Cortex of kidney (tissue), 1 donor: ENCODE measurements at places on chromosomes 16 and 17.

- DNase-seq = no peak
Measured at GRCh38 chr17:48499735-48500434, 30.9 kb downstream of the HOXB1 start.

DNA sequence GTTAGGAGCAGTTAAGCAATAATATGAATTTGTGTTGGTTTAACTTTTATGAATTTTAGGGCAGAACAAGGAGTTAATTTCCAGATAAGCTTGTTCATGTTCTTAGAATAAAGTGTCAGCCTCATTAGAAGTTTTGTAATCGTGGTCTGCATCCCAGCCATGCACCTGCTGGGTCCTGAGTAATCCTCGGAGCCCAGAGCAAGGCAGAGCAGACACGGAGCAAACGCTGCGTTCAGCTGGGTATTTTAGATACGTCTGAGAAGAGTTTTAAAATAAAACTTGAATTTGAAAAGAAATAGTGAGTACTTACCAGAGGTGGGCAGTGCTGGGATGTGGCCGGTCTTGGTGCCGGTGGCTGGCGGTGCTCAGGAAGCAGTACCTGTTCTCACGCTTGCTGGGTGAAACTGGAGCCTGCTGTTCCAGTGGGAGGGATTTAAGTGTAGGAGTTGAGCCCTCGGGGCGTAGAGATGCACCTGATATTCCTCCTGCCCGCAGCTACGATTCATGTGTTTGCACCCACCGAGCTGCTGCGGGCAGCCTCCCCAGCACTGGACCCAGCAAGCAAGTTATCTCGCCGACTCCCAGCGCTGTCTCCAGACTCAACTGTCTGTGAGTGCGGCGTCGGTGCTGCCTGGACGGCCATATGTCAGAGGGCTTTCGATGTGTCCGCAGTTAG, at the start of gene ZNF750:
Gene ZNF750 (minus strand): TSS at position 406 of the 676 bp plus-strand sequence. CDS start 7,568 bp downstream, outside the sequence.
- DNase-seq = no peak

GRCh38 chr16:87006021-87006420, 311.2 kb downstream of the C16orf95 start:
- DNase-seq = no peak

DNA sequence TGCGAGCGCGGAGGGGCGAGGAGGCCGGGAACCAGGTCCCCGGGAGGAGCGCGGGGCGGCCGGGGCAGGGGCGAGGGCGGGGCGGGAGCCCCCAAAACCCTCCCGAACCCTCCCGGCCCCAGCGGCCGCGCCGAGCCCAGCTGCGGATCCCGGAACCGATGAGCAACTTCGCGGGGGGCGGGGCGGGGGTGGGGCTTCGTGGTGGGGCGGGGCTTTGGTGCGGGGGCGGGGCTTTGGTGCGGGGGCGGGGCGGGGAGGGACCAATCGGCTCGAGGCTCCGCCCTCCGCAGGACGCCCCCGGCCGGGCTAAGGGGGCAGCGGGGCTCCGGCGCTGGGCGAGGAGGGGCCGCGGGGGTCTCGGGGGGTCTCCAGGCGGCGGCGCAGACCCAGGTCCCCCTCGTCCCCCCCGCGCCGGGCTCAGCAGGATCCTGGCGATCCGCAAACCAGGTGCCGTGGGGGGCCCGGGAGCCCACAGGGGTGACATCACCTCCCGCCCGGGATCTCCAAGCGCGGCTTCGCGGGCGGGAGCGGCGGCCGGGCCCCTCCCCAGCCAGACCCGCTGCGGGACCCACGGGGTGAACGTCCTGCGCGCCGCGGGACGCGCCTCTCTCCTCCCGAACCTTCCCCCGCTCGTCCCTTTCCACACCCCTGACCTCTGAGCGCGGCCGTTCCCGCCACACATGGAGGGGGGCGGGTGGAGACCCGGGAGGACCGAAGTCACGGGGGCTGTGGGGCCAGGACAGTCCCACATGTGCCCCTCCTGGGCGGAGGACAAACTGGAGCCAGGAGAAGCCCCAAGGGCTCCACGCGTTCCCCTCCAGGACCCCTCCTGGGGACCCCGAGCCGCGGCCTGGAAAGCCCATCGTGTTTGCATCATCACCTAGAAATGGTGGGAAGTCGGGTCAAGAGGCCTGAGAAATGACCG, at the start of gene ABR:
Gene ABR (minus strand): TSS at position 164 of the 925 bp plus-strand sequence. CDS start 254 bp downstream, outside the sequence.
- DNase-seq = no peak

GRCh38 chr16:69039333-69039941, 66.0 kb upstream of the HAS3 start:
- DNase-seq = no peak

DNA sequence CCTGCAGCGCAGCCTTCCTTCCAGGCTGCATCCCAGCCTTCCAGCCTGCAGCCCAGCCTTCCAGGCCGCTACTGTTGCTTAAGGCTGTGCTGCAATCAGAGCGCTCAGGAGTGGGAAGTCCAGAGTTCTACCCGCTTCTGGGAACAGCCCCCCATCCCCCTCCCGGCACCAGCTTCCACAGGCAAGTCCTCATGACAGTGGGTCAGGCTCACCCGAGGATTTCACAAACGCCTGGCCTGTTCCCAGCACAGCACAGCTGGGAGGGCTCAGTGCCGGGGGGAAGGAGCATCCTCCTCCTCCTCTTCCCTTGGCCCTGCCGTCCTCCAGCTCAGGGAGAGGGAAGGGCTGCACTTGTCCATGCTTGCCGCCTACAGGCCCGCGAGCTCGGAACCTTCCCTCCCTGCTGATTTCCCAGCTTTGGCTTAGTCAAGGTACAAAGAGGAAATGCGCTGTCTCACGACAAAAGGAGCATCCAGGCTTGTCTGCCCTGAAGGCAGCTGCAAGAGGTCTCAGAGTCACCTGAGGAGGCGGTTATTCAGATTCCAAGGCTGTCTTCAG, 8.3 kb downstream of the SOCS3 start:
- DNase-seq = no peak

DNA sequence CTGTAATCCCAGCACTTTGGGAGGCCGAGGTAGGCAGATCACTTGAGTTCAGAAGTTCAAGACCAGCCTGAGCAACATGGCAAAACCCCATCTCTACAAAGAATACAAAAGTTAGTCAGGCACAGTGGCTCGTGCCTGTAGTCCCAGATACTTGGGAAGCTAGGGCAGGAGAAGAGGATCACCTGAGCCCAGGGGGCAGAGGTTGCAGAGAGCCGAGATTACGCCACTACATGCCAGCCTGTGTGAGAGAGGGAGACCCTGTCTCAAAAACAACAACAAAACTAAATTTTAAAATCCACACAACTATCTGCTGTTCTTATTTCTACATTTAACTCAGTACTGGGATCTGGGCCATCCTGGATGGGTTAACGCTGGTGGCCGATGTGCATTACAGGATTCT, 41.2 kb upstream of the ARL6IP1 start:
- DNase-seq = no peak

GRCh38 chr16:69717066-69717465, 9.3 kb downstream of the NQO1 start:
- DNase-seq = no peak

GRCh38 chr17:29124135-29124924, 55.9 kb downstream of the MYO18A start:
- no peak for DNase-seq

DNA sequence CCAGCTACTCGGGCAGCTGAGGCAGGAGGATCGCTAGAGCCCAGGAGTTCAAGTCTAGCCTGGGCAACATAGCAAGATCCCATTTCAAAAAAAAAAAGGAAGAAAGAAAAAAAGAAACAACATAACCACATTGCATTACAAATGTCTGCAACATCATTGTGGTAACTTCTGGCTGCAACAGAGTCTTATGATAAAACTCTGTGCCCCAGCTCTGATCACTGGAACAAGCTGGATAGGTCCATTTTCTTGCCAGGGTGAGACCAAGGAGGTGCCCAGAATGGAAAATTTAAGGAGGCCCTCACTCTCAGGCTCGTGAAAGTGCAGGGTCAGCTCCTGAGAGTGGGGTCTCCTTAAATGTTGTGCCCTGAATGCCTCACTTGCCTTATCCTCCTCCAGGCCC, 37.8 kb upstream of the KDM8 start:
- DNase-seq = no peak

DNA sequence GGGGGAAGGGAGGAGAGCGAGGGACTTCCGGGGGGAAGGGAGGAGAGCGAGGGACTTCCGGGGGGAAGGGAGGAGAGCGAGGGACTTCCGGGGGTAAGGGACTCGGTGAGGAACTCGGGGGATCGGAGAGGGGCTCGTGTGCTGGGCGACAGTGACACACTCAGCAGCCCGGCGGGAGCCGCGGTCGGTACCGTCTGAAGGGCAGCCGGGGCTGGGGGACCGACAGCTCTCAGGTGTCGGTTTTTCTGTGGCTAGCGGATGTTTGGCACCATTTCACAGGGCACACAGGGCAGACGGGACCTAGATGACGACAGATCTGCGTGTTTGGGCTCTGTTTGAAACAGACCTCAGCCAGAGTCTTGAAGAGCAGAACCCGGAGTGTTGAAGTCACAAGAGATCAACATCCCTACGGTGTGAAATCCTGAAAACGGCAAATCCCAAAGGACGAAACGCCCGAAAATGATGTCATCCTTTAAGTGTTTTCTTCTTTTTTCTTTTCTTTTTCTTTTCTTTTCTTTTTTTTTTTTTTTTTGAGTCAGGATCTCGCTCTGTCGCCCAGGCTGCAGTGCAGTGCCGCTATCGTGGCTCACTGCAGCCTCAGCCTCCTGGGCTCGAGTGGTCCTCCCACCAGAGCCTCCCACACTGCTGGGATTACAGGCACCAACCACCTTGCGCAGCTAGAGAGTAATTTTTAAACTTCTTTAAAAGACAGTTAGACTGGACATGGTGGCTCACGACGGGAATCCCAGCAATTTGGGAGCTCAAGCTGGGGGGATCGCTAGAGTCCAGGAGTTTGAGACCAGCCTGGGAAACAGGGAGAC, 23.9 kb downstream of the ZNF778 start:
- no peak for DNase-seq

DNA sequence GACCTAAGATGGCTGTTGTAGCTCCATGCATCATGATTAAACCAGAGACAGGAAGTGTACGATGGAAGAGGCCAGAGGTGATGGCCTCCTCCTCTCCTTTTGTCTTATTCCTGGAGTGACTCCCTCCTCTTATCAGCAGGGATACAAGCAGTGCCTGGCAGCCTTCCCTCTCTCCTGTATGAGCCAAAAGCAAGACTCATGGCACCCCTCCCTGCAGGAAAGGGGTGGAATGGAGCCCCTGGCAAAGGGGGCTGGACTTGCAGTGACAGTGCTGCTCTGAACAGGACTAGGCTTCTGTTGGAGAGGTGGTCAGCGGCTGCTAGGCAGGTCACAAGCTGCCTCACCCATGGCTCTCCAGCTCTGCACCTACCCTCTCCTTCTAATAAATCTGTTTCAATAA, 8.4 kb downstream of the TXNL4B start:
- DNase-seq = no peak

DNA sequence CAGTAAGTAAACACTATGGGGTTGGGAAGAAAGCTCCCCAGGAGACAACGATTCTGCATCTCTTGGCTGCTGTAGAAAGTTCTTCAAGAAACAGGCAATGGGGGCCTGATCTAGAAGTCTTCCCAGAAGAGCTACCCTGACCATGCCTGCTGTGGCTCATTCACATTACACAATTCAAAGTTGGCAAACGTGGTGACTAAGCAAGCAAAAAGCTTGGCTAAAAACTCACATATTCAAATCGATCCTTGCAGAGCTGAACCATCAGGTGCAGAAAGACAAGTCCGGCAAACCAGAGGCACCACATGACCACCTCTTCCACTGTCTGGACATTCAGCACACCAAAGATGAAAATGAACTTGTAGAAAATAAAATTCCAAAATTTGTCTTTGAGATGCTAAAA, 16.1 kb downstream of the AMFR start:
- DNase-seq = no peak

GRCh38 chr17:7146115-7146514, 31.5 kb upstream of the ASGR2 start:
- DNase-seq = no peak

DNA sequence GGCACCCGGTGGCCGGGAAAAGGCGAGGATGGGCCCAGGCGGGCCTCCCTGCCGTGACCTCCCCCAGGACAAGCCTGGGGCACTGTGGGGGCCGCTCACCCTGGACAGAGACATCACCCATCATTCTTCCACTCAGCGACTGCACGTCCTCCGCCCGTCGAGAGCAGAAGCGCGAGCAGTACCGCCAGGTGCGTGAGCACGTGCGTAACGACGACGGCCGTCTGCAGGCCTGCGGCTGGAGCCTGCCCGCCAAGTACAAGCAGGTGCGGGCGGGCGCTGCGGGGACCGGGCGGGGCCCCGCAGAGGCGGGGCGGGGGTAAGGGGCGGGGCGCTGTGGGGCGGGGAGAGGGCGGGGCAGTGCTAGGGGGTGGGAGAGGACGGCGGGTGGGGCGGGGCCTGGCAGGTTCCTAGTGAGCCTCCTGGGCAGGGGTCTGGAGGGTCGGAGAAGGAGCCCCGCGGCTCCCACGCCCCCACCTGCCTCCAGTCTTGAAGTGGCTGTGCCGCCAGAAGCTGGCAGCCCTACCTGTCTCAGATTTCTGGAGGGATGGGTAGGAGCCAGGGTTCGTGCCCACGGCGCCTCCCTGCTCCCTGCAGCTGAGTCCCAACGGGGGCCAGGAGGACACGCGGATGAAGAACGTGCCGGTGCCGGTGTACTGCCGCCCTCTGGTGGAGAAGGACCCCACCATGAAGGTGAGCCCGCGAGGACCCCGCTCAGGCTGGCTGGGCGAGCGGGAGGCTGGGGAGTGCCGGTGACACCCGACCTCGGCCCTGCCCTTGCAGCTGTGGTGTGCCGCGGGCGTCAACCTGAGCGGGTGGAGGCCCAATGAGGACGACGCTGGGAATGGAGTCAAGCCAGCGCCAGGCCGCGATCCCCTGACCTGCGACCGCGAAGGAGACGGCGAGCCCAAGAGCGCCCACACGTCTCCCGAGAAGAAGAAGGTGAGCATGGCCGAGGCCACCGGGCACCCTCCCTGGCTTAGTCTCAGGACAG, 7.5 kb downstream of the NME3 start:
- DNase-seq = no peak

- no peak for DNase-seq
Measured at GRCh38 chr16:71709229-71709781, 15.2 kb downstream of the PHLPP2 start.

DNA sequence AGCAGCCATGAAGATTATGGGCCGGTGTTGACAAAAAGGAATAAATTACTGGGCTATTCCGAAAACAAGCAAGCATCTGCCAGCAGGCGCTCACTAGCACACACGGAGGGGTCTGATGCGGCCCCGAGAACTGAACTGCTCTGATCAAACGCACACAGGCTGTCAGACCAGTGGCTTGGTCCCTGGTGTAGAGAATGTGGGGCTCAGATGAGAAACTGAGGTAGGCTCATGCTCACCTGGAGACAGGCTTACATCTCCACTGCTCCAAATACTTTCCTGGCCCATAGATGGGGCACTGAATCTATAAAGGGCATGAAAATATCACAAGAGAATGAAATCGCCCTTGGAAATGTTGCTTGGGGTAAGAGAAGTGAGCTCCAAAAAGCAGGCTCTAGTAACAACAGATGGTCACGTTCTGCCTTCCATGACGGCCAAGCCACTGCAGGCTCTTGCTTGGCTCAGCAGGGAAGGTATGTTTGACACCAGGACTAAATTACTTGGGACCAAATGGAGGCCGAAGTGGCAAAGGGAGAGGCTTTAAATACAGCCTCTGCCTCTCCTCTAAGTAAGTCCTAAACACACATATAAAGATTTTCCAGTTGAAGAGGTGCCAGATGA, 5.4 kb downstream of the ABR start:
- no peak for DNase-seq

GRCh38 chr16:46873201-46873600, 11.0 kb upstream of the GPT2 start:
- no peak for DNase-seq
